ENCODE measurements at places on chromosomes 5 and 9.

DNA sequence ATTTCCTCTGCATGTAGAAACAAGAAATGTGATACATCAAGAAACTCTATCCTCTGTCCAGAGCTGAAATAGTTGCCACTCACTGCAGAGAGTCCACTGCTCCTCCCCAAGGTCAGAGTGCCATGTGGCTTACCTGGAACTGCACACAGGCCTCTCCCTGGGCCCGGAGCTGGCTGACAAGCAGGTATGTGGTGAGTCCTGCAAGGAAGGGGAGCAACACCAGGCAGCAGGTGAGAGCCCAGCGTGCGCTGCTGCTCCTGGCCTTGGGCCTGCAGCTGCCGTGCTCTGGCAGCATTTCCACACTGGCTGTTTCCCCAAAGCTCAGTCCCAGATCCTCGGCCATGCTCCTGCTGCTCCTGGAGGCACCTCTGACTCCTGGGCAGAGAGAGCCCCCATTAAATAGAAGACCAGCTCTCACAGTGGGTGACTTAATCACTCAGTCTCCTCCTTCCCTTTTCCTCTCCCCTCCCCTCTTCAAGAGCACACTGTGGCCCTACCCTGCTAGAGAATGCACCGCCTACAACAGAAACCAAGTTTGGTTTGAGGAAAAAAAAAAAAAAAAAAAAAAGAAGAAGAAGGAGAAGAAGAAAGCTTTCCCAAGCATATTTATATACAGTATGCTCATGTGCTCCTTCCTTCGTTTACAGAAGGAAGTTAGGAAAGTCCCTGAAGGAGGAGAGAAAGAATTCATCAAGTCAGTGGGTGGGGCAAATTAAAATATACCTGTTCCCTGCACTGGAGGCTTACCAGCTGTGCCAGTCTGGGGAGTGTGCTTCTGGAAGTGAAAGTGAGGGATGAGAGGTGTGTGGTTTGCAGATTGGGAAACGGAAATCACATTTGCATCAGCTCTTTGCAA lies at the start of gene TNFSF15:
TSS of gene TNFSF15 (minus strand) at position 370 of the 856 bp plus-strand sequence. CDS start at position 343, 27 bp downstream.
- DNase-seq: no peak

- DNase-seq: no peak
Observed at GRCh38 chr5:132768485-132768868, 8.6 kb downstream of the SEPTIN8 start.

DNA sequence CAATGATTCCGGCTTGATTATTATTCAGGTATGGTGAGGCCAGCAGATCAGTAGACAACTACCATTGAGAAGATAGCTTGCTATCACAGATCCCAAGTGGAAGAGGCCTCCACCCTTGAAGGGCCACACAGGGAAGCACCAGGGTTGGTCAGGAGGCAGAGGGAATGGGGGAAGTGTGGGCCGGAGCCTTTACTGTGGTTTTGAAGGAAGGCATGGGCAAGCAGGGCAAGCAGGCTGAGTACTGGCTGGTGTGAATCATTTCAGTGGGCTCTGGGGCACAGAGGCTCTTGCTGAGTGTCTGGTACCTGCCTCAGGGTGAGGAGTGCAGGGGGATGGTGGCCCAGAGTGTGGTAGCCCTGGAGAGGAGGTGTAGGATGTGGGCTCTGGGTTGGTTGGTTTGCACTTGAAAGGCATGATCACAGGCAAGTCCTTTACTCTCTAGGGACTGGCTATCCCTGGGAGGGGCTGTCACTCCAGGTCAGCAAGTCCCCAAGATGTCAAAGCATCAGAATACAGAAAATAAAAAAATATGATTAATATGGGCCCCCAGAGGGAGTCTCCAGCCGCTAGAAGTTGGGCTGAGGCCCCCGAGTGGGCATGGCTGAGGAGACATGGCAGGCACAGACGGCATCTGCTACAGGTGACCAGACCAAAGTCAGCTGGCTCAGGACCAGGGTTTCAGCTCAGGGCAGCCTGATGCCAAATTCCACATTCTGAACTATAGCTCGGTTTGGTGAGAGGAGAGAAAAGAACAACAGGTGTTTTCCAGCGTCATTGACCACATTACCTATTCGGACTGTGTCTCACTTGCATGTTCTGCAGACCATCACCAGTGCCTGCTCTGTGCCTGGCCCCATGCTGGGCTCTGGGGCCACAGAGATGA lies 9.7 kb upstream of the SUSD3 start:
- no peak for DNase-seq

- DNase-seq: no peak
Observed at GRCh38 chr9:2465921-2466460, 155.6 kb upstream of the VLDLR start.

- no peak for DNase-seq
Observed at GRCh38 chr5:141355641-141356040, 820 bp downstream of the PCDHGA4 start.

DNA sequence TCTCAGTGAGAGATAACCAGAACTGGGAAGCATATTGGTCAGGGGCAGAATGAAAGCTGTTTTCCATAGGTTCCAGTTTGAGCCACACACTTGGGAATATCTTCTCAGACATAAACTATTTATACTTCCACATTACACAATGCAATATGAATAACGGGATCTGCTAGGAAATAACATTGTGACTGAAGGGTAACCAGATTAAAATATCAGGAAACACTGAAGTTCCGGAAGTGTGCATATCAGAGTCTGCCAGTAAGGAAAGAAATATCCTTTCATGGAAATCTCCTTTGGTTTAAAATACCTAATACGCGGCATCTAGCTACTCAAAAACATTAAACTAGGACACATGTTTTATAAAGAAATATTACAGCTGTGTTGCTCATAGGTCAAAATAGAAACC lies 56.3 kb downstream of the ST8SIA4 start:
- DNase-seq: no peak

DNA sequence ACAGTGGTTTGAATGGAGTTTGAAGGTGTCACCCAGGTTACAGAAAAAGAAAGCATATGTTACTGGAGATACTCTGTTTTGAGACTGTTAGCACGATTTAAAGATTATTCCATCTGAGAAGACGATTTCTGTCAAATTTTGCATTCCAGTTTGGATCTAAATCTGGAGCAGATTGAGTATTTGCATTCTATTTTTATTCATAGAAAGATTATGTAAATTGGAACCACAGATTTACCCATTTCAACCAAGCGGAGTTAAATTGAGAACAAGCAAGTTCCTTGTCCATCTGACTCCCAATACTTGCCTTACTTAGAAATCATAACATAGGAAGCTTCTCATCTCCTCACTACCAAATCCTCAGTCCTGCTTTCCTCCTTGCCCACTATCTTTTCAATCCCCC lies 255.7 kb downstream of the CHSY3 start:
- no peak for DNase-seq

DNA sequence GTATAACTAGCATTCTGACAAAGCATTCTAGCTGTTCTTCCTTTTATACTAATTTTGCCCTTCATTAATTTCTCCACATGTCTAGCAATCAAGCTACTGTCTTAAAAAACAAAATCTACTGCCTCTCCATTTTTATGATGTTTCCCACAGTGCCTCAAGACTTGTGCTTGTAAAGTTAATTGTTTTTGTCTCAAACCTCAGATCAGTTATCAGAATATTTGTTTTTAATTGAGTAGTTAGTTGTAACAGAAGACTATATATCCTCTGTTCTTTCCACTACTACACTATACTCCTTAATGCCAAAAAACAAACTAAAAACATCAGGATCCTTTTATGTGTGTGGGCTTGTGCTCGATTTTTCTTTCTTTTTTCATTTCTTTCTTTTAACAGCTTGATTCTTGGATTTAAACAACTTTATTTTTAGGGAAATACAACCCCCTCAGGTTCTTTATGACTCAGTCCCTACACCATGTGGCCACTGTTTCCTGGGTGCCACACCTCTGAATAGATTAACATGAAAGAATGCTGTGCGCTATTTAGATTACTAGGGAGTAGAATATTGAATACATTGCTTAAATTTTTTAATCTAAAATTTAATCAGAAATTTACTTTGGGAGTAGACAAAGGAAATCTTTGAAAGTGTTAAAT lies 1.2 kb downstream of the ASPN start:
- DNase-seq: no peak

DNA sequence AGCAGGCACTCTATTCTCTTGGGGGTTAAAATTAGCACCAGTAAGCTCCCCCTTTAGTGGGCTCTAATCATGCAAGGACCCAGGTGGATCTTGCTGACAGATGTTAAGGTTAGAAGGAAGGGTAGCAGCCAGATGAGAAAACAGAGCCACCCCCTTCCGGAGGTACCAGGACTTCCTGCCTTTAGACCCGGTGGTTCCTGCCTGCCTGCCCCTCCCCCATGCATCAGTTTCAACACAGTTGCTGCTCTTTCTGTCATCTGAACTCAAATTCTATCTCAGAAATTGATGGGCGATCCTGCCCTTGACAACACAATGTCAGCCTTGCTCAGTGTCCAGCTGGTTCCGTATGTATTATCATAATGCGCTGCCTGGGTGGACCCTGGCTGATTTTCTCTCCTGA lies 287.3 kb downstream of the EBF1 start:
- no peak for DNase-seq

DNA sequence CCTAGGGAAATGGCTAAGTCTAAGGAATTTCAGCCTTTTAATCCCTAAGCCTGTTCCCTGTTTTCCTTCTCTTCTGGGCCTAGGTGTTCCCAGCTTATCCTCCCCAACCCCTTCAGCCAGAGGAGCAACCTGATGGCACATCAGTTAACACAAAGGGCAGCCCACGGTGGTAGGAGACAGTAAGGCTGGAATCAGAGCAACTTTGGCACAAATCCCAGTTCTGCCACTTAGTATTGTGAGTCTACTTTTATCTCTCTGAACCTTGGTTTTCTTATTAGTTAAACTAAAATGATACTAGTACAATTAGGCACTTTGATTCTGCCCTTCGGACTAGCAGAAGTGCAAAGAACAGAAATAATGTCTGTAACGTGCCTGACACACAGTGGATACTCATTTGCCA lies 246.8 kb downstream of the SAXO1 start:
- DNase-seq: no peak
